Ascending aorta (tissue), 2 donors: ENCODE measurements at places on chromosomes 2 and 18. TPM values are rescaled to one million over a fixed set of nuclear protein-coding genes. Genes with fewer than 3 reads are reported as not detected.

- DNase-seq, result no peak
These were observed 63.3 kb upstream of the STK17B start for GRCh38 chr2:196234672-196235071.

GRCh38 chr2:44731505-44731904 is 210.0 kb upstream of the SIX3 start:
- no peak for DNase-seq

GRCh38 chr2:58158481-58158880 is 82.6 kb downstream of the FANCL start:
- no peak for DNase-seq

GRCh38 chr2:173990245-173990644 is 25.1 kb upstream of the SP3 start:
- no peak for DNase-seq

GRCh38 chr2:55547001-55547400 is 27.5 kb downstream of the CFAP36 start:
- no peak for DNase-seq

- no peak for DNase-seq
These were observed 43.7 kb downstream of the PTPN2 start for GRCh38 chr18:12840382-12840781.

DNA sequence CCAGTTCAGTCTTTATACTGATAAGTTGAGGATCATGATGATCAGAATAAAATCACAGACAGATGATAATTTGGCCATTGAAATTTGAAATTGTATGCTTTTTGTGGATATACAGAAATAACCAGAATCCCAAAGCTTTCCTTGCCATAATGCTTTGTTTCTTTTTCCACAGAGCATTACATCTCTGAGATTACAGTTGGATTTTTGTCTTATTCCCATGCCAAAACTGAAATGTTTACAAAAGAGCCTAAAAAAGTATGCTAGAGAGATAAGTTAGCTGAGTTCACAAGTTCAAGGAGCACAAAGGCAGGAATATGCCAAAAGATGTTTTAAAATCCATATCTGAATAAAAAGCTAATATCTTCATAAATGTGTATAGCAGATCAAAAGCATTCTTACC is 321.3 kb downstream of the PID1 start:
- DNase-seq, result no peak

DNA sequence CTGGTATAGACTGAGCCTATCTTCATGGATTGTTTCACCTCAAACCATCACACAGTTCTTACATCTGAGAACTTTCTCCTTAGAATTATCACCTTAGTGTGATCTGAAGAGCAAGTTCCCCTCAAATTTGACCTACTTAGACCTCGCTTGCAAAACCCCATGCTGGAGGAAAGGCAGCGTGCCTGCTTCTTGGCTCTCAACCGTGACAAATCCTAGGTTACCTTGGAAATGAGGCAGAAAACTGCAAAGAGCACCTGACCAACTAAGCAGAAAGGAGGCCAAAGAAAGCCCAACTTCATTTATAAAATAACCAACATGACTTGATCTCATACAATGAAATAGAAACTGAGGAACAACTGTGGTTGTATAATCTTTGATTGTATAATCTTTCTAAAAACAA is 146.4 kb downstream of the RAB3GAP1 start:
- DNase-seq, result no peak

GRCh38 chr2:67055387-67056304 is 341.5 kb upstream of the ETAA1 start:
- DNase-seq, result no peak

- no peak for DNase-seq
These were observed 26.6 kb downstream of the BIN1 start for GRCh38 chr2:127080226-127080937.

- DNase-seq, result no peak
These were observed 1655.6 kb downstream of the DPP10 start for GRCh38 chr2:116098049-116098448.

- no peak for DNase-seq
These were observed 171.8 kb downstream of the EIPR1 start for GRCh38 chr2:3205845-3206244.

DNA sequence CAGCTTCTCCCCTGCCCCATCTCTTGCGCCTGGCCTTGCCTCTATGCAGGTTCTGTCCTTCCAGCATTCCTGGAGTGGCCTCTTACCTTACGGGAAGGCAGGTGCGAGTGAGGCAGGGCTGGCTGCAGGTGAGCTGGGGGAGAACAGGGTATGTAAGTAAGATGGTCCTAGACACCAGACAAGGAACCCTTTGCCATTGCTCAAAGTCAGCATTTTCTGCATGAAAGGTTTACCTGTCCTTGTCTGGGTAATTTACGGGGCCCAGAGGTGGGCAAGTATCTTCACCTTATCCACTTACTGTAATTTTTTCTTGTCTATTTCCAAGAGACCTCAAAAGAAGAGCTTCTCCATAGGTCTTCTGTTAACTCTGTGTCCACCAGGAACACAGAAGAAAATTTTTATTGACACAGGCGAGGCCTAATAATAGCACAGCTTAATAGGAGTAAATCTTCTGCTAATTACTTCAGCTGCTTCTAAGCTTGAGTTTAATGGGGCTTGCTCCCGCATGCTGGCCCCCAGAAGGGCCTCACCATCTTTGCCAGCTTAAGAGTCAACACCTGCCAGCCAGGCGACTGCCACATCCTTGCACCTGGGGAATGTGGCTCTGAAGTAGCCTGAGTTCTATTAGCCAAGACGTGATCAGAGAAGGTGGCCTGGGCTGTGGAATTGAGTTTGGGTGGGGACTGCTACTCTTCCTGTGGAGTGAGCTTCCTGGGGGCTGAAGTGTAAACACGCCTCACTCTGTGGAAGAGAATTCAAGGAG is 27.1 kb downstream of the PCARE start:
- no peak for DNase-seq

- DNase-seq, result no peak
These were observed 58.6 kb downstream of the CYP26B1 start for GRCh38 chr2:72089028-72089427.

DNA sequence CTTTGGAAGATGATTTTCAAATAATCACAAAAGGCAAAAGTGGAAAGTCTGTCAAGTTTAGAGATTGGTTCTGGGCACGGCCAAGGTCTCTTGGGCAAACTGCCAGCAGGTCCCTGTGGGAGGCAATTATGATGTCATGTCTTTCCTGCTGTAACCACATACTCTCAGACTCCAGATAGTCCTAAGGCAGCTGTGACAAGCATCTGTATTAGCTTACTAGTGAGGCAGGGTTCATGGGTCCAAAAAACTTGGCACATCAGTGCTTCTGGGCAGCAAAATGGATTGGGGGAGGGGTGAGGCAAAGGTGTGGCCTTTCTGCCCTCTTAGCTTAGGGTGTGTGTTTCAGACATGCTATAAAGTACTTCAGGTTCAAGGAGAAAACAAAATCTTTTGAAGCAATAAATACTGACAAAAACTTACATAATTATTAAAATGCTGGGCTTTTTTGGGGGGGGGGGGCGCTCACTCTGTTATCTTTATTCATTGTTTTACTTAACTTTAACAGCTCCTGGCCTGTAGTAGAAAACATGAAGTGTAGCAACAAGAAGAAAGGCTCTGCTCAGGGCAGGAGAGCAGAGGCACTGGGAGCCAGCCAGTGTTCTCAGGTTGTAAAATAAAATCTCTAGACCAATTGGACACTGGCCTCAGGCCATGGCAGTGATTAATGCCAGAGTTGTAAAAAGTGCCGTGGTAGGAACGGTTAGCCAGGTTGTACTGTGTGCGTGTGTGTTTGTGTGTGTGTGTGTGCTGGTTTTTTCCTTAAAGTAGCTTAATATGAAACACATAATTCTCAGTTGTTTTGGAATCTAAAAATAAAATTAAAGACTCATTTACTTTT is 14.3 kb upstream of the TANC1 start:
- DNase-seq, result peak; percentile 89

GRCh38 chr2:905833-906140 is 44.9 kb upstream of the SNTG2 start:
- DNase-seq, result no peak

DNA sequence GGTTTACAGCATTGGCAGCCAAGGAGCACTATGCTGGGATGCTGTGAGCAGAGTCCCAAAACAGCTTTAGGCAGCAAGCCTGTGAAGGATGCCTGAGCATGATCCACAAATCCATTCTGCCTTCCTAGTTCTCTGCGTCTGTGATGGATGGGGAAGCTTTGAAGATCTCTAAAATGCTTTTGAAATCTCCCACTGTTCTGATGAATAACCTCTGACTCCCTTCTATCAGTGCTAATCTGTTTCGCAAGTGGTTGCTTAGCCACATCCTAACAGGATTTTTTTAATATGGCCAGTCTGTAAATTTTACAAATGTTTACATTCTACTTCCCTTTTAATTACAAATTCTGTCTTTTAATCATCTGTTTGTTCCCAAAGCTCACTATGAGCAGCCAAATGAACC is 319.2 kb downstream of the GULP1 start:
- DNase-seq, result no peak

- DNase-seq, result no peak
These were observed 19.3 kb upstream of the CD28 start for GRCh38 chr2:203687165-203687564.

DNA sequence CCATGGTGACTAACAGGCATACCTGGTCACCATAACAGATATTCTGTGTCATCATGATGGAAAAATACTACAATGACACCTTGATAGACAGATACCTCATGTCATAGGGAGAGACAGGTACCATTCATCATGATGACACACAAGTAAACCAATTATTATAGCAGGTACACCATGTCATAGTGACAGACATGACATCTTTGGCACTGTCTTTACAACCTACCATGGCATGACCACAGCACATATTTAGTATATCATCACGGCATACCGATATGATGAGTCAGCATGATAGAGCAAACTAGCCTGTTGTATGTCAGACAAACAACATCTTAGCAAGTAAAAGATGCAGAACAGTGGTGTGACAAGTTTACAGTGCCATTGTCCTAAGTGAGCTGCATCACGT is 101.3 kb upstream of the KLHL29 start:
- no peak for DNase-seq

GRCh38 chr2:216666461-216667233 is 28.7 kb downstream of the IGFBP5 start:
- no peak for DNase-seq

- DNase-seq, result no peak
These were observed 25.3 kb downstream of the SCG2 start for GRCh38 chr2:223576873-223577272.

- no peak for DNase-seq
These were observed 83.8 kb downstream of the VIT start for GRCh38 chr2:36780231-36780839.

- DNase-seq, result peak; percentile 48
These were observed 37.4 kb upstream of the GPC1 start for GRCh38 chr2:240397924-240398645.

GRCh38 chr18:57446322-57446721 is 11.1 kb downstream of the ONECUT2 start:
- DNase-seq, result no peak

DNA sequence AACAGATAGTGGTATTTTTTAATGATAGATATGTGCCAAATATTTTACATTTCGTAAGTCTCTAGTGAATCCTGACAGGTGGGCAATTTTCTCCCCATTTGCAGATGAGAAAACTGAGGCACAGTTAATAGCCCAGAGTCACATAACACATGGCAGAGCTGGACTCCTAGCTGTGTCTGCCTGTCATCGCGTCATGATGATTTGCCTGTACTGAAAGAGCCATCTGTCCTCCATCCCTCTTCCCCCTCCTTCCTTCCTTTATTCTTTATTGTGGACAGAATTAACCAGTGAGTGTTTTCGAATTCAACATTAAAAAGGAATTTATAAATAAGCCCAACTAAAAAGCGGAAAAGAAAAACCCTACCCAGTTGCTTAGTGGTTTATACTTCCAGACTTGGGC is 3.2 kb downstream of the DNAJB2 start:
- no peak for DNase-seq

DNA sequence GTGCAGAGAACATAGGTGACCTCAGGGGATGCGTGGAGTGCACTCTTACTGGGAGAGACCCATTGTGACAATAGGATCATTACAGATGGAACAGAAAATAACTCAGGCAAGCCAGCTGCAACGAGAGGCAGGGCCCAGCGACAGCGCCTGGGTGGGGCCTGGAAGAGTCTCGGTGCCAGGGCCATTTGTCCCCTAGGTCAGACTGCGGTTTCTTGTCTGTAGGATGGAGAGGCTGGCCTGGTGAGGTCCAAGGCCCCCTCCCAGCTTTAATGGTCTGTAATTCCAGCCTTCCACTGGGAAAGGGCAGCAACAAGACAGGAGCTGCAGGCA is 208.6 kb upstream of the APCDD1 start:
- no peak for DNase-seq

DNA sequence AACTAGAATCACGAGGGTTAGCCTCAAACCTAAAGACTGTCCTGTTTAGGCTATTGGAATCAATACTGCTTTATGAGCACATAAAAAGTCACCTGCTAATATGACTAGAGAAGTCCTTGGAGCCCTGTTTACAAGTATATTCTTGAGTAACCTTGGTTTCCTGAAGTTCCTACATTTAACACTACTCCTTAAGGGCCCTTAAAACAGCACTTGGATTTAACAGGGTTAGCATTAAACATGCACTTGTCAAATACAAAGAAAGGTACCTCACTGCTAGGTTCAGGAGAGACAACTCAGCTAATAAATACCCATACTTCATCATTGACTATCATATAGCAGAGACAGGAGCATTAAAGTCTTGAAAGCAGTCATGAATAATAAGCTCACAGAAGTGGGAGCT is 96.7 kb downstream of the SLC5A7 start:
- no peak for DNase-seq

DNA sequence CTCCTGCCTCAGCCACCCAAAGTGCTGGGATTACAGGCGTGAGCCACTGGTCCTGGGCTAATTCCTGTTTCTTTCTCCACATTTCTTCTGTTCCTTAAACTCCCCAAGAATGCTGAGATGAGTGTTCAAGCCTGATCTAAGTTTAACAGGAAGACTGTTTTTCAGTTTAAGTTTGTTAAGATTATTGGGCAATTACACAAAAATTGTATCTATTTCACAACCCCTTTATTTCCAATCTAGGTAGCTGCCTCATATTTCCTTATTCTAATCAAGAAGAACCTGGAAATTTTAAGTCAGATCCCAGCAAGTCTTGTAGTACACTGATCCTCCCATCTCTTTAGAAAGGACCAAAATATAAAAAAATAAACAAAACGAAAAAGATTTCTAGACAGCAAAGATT is 11.7 kb downstream of the SFT2D3 start:
- no peak for DNase-seq

GRCh38 chr18:62659698-62660097 is 55.6 kb upstream of the PHLPP1 start:
- DNase-seq, result no peak

The MYOM1 gene
- 7.8 TPM for total RNA-seq

The REV1 gene
- total RNA-seq, result 26.8 TPM

The ELOA2 gene
- total RNA-seq, result not detected

The TRIM54 gene
- not detected for total RNA-seq

The RAB6D gene
- total RNA-seq, result not detected

The MYO5B gene
- total RNA-seq, result 0.21 TPM

The TDRD15 gene
- not detected for total RNA-seq

The VIT gene
- 8.1 TPM for total RNA-seq

The CHRNA1 gene
- total RNA-seq, result not detected

The GALM gene
- total RNA-seq, result 1.4 TPM

The HOXD8 gene
- 19.8 TPM for total RNA-seq

The OR6B2 gene
- not detected for total RNA-seq
